ENCODE measurements at places on chromosomes 5 and 9. TPM values are rescaled to one million over a fixed set of nuclear protein-coding genes. Genes with fewer than 3 reads are reported as not detected.

Gene CFAP77
- not detected for total RNA-seq

Gene MARCHF11
- not detected for total RNA-seq

Gene SV2C
- total RNA-seq, result not detected

Gene LIFR
- 206 TPM for total RNA-seq

Gene ZNF483
- total RNA-seq, result 5.1 TPM

Gene PCDHB11
- total RNA-seq, result 2.8 TPM

Gene F2R
- total RNA-seq, result 31.7 TPM

Gene REEP5
- total RNA-seq, result 122 TPM

Gene SLC25A48
- 0.94 TPM for total RNA-seq

Gene ACOT12
- not detected for total RNA-seq

Gene FGFR4
- total RNA-seq, result not detected

Gene SLC6A3
- 0.16 TPM for total RNA-seq

Gene CACNA1B
- not detected for total RNA-seq
